Tibial artery (tissue), 4 donors: ENCODE measurements at places on chromosomes 16 and 17.

DNA sequence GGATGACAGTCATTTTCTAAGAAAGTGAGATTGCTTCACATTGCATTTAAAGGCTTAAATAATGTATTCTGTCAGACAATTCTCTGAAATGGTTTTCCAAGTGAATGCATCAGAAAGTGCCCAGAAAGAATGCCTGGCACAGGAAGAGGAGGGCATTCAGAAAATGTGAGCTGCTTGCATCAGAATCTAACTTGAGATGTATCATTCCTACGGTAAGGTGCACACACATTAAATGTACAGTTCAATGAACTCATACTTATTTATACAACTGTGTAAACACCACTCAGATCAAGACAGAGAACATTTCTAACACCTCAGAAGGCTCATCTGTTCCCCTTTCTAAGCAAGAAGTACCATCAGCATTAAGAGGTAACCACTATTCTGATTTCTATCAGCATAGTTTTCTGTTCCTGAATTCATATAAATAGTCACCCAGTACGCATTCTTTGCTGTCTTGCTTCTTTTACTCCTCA lies 638.0 kb downstream of the MAF start:
- DNase-seq = no peak

GRCh38 chr16:69443927-69444631 lies 19.7 kb downstream of the CYB5B start:
- DNase-seq = no peak

DNA sequence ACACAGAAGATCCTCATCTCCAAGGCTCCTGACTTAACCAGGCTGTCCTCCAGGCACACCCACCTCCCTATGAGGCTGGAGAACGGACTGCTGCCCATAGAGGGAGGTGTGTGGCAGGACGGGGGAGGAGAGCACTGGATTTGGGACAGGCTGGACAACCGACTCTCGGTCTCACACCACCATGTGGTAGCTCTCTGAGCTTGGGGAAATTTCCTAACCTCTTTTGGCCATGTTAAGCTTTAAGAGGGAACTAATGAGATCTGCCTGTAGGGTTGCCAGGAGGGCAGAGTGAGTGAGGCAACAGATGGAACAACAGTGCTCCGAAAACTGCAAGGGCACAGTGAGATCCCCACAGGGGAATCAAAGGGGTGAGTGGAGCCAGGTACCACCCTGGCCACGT lies 32.7 kb downstream of the RHBDL3 start:
- DNase-seq = no peak

GRCh38 chr16:23900480-23901177 lies 64.8 kb downstream of the PRKCB start:
- no peak for DNase-seq

- no peak for DNase-seq
Measured at GRCh38 chr16:31402687-31403086, 9.6 kb downstream of the ITGAD start.

GRCh38 chr17:876272-876671 lies 94.1 kb downstream of the MRM3 start:
- DNase-seq = no peak

GRCh38 chr17:50015146-50015545 lies 20.1 kb upstream of the DLX3 start:
- DNase-seq = no peak

- no peak for DNase-seq
Measured at GRCh38 chr17:33291248-33292200, 1.6 kb downstream of the ASIC2 start.

GRCh38 chr16:75570396-75571065 lies 4.4 kb downstream of the GABARAPL2 start:
- DNase-seq = no peak

GRCh38 chr16:23711785-23712184 lies 1.2 kb downstream of the ERN2 start:
- no peak for DNase-seq

GRCh38 chr17:27239046-27239445 lies 54.9 kb upstream of the WSB1 start:
- no peak for DNase-seq
